NCI-H774 (cell line): ENCODE measurements at places on chromosomes 13 and 19.

DNA sequence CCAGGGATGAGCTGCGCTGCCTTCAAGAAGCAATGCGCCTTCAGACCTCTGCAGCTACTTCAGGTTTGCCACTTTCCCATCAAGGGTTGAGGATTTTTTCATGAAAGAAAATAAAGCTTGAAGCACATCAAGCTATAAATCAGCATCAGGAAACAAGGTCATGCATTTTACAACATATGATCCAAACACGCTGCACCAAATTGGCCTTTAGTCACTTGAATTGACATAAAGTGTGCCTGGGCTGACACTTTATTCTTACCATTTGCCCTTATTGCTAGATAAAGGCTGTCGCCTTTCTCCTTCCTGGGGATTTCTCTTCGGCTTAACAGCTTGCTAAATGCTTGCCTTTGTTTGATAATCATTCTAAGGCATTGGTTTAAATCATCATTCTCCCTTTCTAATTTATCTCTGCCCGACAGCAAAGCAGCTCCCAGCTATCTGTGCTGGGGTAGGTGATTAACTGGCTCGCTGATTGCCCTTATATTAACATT lies 87.7 kb downstream of the LHFPL6 start:
- no peak for DNase-seq

DNA sequence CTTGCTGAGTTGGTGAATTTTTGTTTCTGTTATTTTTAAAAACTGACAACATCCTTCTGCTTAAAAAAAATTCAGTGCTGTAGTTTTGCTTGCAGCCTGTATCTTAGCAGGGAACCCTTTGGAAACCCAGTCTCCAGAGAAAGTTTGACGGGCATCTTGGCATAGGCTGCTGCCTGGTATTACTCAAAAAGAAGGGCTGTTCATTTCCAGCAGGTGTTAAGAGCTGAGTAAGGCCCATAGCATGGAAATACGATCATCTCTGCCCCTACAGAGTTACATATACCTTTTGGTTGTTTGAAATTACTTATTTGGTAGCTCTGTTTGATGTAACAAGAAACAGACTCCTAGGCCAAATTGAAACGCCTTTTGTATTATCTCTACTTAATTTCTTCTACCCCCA lies 41.5 kb downstream of the URI1 start:
- DNase-seq, result no peak

GRCh38 chr13:93193682-93194081 lies 32.9 kb upstream of the GPC6 start:
- no peak for DNase-seq

GRCh38 chr13:90455823-90456222 lies 891.7 kb upstream of the MIR17HG start:
- no peak for DNase-seq

GRCh38 chr13:113656003-113656588 lies 1.9 kb downstream of the ATP4B start:
- no peak for DNase-seq

DNA sequence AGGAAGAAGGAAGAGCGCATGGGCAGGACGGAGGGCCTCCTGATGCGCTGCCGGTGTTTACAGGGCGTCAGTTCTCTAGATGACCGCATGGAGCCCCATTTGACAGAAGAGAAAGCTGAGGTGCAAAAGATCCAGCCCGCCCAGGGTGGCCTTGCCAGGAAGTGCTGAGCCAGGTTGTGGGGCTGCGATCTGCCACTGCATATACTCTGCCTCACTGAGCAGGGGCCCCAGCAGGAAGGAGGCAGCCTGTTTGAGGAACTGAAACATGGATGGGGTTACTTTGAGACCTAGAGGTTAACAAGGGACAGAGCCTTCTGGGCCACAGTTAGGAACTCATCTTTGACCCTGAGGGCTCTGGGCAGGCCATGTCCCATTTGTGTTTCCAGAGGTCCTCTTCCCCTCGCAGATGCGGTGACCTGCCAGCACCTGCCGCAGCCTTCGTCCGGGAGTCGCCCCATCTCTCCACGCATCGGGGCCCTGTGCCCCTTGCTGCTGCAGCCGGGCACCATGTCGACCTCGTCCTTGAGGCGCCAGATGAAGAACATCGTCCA lies 3.2 kb downstream of the EPN1 start:
- no peak for DNase-seq

- no peak for DNase-seq
Observed at GRCh38 chr19:6039566-6040225, 61.8 kb upstream of the RANBP3 start.

DNA sequence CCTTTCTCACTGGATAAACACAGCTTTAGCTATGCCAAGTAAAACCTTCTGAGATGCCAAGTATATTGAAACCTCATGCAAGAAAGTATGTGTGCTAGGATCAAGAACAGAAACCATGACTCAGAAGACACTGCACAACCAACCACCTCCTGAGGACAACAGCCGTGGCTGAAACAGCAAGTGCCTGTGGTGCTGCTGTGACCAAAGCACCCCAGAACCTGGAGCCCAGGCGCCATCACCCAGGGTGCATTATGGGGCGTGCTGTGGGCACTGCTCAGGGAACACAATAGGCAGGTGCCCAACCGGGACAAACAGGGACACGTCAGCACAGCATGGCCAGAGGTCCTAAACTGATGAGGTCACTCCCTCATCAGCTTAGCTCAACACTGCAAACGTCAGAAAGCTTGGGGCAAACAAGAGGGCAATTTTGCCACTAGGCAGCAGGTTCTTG lies 101.3 kb upstream of the SLC15A1 start:
- DNase-seq, result no peak

DNA sequence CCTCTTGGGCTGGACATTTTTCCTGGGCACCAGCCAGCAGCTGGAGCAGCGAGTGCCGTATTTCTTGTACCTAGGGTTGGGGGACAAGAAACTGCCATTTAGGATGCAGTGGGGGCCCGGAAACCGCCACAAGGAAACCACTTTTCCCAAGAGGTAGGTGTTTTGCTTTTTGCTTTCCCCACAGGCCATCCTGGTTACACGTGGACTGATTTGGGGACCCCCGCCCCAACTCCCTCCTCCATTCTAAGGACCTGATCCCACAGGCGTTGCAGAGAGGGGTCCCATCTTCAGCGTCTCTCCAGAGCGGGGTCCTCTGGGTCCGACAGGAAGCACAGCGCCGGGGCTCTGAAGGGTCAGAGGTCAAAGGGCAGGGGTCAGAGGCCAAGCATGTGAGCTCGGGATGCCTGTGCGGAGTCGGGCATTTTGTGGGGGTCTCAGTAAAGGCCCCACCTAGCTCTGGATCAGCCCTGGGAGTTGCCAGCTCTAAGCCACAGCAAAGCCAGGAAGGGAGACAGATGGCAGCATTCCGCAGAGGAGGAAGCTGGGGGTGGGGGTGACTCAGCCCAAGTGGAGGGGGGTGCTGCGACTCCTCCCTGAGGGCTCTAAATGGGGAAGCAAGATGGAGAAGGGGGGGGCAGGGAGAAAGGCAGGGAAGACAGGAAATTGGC lies 4.3 kb downstream of the ZGLP1 start:
- DNase-seq, result no peak

GRCh38 chr19:33405553-33406461 lies 32.3 kb downstream of the CEBPG start:
- DNase-seq, result no peak

DNA sequence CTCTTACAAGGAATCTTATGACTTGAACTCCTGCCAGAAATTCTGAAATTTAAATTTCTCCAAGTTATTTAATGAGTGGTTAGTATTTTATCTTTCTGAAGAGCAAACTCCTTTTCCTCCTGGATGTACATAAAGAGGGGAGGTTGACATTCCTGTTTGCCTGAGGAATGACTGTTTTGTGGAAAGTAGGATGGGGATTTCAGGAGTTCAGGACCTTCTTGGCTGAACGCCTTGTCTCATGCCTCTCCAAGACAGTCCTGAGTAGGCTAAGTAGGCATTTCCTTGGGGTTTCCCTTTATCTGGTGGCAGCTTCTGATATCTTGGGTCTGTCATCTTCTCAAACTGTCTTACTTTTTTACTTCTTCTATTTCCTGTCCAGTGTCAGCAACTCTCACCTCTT lies 356.6 kb downstream of the TDRD3 start:
- DNase-seq, result no peak

GRCh38 chr13:102440259-102440936 lies 38.5 kb upstream of the FGF14 start:
- DNase-seq, result no peak

DNA sequence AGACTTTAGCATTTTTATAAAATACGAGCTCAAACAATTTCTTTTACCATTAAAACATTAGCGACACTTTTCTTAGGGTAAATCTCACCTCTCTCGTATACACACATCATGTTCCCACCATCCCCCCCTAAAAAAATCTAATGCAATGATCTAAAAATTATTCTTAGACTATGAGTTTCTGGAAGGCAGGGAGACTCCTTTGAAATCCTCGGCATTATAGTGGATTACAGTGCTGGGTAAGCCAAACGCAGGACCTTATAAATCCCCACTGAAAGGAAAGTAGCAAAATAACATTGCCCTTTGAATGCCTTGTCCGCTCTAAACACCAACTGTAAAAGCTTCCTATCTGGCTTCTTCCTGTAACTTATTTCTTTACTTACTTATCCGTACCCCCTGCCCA lies 35.0 kb downstream of the NUFIP1 start:
- no peak for DNase-seq

DNA sequence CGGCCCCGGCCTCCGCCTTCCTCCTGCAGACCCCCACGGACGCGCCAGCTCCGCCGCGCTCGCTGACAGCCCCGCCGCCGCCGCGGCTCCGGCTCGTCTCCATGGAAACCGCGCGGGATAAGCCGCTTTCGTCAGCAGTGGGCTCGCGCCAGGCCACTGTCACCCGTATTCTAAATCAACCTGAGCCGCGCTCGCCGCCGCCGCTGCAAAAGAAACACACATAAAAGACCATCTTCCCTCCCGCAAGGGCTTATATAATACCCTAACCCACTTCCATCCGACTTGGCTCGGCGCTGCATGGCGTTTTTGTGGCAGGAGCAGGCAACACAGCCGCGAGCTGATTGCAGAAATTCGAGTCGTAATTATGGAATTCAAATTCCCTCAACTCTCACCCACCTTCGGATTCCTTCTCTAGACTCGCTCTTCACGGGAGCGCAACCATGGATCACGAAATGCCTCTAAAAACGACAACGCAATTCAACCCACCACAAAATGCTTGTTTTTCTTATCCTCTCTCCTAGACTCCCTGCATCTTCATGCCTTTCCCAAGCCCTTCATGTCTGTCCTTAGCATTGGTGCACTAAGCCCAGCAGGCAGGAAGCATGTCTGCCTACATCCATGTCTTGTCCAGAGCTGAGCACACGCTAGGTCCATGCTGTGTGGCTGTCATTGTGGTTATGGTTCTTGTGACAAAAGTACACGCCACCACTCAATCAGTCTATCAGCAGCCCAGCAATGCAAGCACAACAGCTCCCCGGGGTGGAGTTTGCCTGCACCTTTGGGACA lies at the start of gene AMER2:
AMER2 (minus strand) TSS at position 772 of the 786 bp plus-strand sequence; CDS start at position 103, 669 bp downstream.
- peak; percentile 21 for DNase-seq
